Activated T-helper 9 cell treated with anti-CD3 and anti-CD28 coated beads, Interleukin-2, amount 50 U/mL, for 16 hours (primary cell): ENCODE measurements at places on chromosomes 6 and 20.

GRCh38 chr6:91483415-91484105 is 896.7 kb upstream of the MAP3K7 start:
- no peak for DNase-seq

DNA sequence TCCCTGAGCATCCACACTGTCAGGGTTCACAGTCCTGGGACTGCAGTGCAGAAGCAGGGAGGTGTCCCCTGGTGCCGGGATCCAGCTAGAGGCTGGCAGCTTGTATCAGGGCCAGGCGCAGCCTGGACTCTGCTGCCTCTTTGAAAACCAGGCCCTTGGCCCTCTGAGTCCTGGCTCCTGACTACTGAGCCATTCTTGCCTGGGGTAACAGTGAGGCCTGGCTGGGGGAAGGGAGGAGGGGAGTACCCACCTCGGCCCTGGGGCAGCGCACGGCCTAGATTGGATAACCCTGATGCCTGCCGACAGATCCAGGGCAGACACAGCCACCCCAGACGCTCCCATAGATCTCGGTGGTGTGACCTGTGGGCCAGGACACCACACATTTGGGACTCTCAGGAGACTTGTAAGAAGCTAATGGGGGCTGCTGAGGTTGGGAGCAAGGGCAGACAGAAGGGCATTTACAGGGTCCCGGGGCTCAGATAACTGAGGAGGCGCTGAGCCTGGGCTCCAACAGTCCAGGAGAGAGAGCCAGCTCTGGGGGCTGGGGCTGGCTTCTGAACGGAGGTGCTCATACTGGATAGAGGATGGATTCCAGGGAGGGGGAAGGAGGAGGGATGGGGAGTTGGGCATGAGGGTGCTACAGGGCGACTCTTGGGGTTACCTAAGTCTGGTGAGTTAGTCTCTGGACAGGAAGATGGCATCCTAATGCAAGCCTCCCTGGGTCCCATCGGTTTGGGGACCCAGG is 30.5 kb downstream of the SPDEF start:
- no peak for DNase-seq

- DNase-seq: no peak
Observed at GRCh38 chr20:57738484-57738883, 28.7 kb upstream of the PMEPA1 start.

DNA sequence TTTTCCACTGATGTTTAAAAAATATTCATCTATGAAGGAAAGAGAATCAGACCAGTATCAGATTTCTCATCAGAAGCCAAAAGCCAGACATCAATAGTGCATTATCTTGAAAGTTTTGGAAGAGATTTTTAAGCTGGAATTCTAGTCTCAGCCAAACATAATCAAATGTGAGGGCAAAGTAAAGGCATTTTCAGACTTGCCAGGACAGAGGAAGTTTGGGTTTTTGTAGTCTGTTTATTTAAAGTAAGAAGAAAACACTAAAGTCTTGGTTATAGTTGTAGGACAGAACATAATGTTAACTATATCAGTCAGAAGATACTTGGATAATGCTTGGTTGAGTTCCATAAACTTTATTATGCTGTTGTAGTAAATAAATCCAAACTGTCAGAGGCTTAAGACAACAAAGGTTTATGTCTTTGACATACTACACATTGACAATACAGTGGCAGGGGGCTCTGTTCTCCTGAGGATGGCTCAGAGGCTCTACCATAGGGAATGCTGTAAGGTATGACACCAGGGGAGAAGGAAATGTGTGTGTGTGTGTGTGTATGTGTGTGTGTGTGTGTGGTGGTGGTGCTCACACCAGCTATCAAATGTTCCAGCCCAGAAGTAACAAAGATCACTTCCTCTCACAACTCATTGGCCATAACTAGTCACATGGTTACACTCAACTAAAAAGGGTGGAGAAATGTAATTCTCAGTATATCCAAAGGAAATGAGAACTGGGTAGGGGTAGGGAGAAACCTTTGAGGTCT is 26.7 kb upstream of the YWHAB start:
- DNase-seq: no peak

GRCh38 chr6:90093558-90094073 is 199.3 kb downstream of the GJA10 start:
- no peak for DNase-seq

- DNase-seq: no peak
Observed at GRCh38 chr6:110430236-110430635, 14.9 kb upstream of the DDO start.

GRCh38 chr20:31712564-31713311 is 9.9 kb downstream of the BCL2L1 start:
- no peak for DNase-seq

GRCh38 chr6:143368426-143368825 is 82.1 kb downstream of the ADAT2 start:
- DNase-seq: no peak

DNA sequence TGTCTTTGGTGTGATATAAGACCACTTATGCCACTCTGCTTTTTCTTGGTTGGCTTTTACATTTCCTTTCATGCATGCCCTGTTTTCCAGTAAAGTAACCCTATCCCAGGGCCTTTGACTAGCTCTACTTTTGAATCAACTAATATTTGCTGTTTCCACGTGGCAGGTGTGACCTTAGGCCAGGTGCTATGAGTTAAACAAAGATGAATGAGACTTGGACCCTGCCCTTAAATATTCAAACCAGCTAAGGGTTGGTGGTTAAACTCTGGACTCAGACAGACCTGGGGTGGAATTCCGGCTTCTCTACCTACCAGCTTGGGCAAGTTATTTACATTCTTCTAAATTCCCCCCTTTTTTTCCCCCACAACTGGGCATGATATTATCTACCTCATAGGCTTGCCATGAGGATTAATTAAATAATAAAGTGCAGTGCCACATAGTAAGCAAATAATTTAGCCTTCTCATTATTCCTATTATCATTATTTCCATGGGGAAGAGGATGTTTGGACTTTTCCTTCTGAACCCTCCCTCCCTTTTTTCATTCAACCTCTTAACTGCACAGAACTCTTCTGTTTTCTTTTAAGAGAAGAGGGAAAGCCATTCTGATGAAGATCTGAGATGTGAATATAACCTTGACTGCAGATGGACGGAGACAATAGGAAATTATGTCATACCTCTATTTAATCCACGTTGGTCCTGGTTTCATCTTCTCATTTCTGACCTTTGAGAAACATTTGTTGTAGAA is 143.6 kb upstream of the TNFAIP3 start:
- DNase-seq: no peak

GRCh38 chr6:29850011-29850553 is 22.5 kb downstream of the HLA-G start:
- no peak for DNase-seq

GRCh38 chr6:125009578-125009977 is 47.3 kb downstream of the RNF217 start:
- DNase-seq: no peak

DNA sequence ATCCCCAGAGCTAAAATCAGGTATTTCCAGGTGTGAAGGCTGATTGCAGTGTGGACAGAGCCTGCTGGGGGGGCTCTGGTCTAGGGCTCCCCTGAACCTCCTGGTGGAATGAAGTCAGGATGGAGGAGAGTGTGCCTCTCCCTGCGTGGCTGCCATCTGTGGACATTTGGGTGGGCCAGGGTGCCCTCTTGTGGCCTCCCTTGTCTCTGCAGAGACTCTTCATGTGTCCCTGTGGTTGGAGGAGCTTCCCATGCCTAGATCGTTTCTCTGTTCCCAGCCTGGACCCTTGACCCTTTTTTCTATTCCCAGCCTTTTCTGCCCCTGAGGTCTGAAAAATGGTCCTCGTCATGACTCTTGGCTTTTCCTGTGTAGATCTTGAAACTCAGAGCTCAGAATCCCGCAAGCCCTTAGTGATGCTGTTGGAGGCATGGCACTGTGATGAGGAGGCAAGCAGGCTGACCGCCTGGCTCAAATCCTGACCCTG is 9.9 kb upstream of the PSMF1 start:
- DNase-seq: peak; percentile 15

DNA sequence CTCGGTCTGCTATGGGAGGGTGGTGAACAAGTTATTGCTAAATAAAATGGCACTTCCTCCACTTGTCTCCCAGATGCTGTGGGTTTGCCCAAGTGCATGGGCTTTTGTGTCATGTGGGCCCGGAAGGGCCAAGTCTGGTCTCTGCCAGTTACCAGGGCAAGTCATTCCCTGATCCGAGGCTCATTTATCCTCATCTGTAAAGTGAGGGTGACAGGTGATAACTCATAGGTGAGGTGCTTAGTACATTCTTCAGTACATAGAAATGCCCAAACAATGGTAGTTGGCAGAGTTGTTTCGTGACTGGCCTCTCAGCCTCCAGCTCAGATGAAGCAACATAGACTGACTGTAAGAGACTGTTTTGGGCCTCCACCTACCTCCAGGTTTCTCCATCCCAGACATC is 2.0 kb upstream of the MUCL3 start:
- DNase-seq: no peak

- DNase-seq: no peak
Observed at GRCh38 chr20:17595856-17596255, 26.0 kb downstream of the DSTN start.

GRCh38 chr6:20207088-20207418 is 5.2 kb downstream of the MBOAT1 start:
- no peak for DNase-seq

GRCh38 chr6:76888351-76888750 is 574.9 kb downstream of the HTR1B start:
- DNase-seq: no peak

DNA sequence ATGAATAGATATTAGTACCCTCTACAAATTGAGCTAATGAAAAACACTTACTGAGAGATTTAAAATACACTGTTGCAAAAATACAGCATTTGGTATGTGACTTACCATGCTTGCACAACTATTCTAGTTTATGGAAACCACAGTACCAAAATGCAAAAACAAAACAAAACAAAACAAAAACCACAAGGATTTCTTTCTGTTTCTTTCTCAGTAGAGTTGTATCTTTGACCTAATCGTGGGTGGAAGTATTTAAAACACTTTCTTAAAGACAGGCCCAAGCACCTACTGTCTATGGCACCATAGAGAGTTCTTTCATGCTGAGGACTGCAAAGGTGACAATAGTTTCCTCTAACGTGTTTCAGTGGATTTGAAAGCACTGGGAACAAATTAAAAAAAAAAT is 95.3 kb upstream of the C6orf118 start:
- no peak for DNase-seq

DNA sequence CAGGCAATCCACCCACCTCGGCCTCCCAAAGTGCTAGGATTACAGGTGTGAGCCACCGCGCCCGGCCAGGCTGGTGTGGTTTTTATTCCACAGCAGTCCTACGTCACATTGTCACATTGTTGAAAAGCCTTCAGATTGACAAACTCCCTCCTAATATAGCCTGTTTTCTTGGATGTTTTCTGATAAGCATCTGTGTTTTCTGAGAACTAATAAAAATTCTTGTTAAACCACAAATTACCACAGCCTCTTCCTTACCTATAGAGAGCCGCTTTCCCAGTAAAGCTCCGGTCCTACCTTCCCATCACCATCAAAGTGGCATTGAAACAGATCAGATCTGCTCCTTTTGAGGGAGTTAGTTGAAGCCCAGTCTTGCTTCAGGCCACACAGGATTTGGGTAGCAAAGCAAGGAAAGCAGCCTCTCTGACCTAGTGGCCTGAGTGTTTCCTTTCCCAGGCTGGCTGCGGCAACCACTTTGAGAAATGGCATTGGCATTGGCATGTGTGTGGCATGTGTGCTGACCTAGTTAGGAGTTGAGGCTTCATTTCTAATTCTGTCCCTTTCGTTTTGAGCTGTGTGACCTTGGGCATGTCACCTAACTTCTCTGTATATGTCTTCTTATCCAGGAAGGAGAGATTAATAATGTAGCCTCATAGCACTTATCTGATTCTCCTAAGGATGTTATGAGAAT is 1.7 kb upstream of the PKIG start:
- DNase-seq: no peak

GRCh38 chr6:37988696-37989095 is 169.2 kb downstream of the ZFAND3 start:
- DNase-seq: no peak

DNA sequence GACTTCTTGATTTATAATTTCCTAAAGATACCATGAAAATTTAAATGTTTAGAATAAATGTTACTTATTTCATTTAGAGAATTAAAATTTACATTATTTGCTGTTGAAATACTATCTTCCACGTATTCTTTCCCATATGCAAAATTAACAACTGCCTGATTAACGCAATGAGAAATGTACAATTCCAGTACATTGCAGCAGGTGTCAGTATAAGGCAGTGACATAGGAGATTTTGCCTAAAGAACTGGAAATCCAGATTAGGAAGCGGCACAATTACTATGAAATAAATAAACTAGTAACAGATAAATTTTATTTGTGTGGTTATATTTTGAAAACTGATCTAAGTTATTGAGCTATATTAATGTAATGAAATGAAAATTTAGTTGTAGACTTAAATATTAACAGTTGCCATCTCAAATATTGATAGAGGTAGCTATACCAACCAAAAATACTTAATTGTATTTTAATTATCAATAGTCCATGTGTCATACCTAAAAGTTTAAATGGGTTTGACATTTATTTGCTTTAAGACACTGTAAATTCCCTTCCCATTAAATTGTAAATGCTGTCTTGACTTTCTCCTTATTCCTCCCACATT is 300.2 kb downstream of the UTRN start:
- DNase-seq: no peak

DNA sequence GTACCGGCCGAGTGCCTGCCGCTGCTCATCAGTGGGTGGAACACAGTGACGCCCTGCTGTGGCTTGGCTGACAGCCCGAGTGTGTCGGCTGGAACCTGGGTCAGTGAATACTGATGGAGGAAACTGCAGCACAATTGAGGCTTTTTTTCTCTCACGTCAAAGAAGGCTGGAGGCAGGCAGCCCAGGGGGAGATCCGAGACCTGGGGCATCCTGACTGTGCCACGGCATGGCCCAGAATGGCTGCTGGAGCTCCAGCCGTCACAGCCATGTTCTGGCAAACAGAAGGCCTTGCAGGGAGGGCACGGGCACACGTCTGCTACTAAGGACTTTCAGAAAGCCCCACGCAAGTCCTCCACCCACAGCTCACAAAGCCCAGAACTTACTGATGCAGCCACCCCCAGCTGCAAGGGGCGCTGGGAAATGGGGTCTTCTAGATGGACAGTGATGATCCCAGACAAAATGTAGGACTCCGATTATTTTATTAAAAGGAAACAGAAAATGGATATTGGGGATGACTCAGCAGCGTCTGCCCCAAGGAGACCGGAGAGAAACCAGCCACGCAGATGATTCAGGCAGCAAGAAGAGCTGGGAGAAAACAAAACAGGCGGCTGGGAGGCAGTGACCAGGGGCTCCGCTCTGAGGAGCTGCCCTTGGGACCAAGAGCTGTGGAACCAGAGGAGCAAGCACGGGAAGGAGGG is 140.0 kb downstream of the TAF4 start:
- DNase-seq: no peak

GRCh38 chr20:37511610-37512275 is 9.3 kb upstream of the NNAT start:
- DNase-seq: no peak

GRCh38 chr20:56433221-56433879 is 21.3 kb downstream of the CASS4 start:
- no peak for DNase-seq

- peak; percentile 34 for DNase-seq
Observed at GRCh38 chr20:48635791-48636267, 192.0 kb downstream of the PREX1 start.

DNA sequence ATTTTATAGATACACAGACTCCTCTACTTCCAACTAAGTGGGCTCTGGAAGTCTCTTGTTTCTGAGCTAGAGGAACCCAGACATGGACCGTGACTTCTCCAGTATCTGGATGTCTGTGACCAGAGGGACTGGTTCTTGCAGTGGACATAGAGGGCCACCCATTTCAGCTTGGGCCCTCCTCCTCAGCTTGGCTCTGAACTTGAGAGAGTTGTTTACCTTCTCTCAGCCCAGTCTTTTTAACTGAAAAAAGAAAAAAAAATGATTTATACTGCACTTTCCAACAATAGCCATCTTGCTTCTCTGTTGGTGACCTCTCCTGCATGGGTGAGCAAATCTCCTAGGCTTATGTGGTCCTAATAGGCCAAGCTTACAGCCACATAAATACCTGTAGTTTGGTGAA is 60.3 kb upstream of the TMEM181 start:
- DNase-seq: no peak
